B cell (primary cell): ENCODE measurements at places on chromosomes 13 and 19. TPM values are rescaled to one million over a fixed set of nuclear protein-coding genes. Genes with fewer than 3 reads are reported as not detected.

The UHRF1 gene
- total RNA-seq = 0.29 and 0.32 TPM in 2 replicates

The CGB5 gene
- not detected in 2 replicates for total RNA-seq

The SYNE4 gene
- 2.4 and 3.4 TPM in 2 replicates for total RNA-seq

The ERVK3-1 gene
- total RNA-seq = 79.0 and 80.2 TPM in 2 replicates

The CNN2 gene
- 186 and 198 TPM in 2 replicates for total RNA-seq

The LILRA1 gene
- total RNA-seq = not detected in 2 replicates

The BCL3 gene
- total RNA-seq = 135 and 147 TPM in 2 replicates

The C1QTNF9 gene
- total RNA-seq = not detected in 2 replicates

The PTPRH gene
- not detected in 2 replicates for total RNA-seq

The HIF3A gene
- not detected in 2 replicates for total RNA-seq

The CLIP3 gene
- total RNA-seq = 1.3 and 1.8 TPM in 2 replicates

The C19orf73 gene
- total RNA-seq = 3.9 and 5.3 TPM in 2 replicates

The NBEA gene
- 10.3 and 10.7 TPM in 2 replicates for total RNA-seq

The TNFSF9 gene
- total RNA-seq = 11.7 TPM in 2 replicates

The SERTAD3 gene
- 39.3 and 41.6 TPM in 2 replicates for total RNA-seq

The C19orf67 gene
- total RNA-seq = 1.2 TPM in 1 of 2 replicates, not detected in the other

The C19orf85 gene
- total RNA-seq = not detected in 2 replicates

The NACC1 gene
- total RNA-seq = 25.9 and 30.6 TPM in 2 replicates

The PRODH2 gene
- total RNA-seq = not detected in 2 replicates

The SIGLEC11 gene
- not detected in 2 replicates for total RNA-seq

The STOML3 gene
- not detected in 2 replicates for total RNA-seq

The ZNF611 gene
- total RNA-seq = 51.5 and 57.9 TPM in 2 replicates

The OXGR1 gene
- not detected in 2 replicates for total RNA-seq

The GPC5 gene
- 0.15 and 0.17 TPM in 2 replicates for total RNA-seq

The LYPD3 gene
- 0.27 TPM in 1 of 2 replicates, not detected in the other for total RNA-seq

The MTUS2 gene
- total RNA-seq = not detected in 2 replicates
